Kasumi-1 (cell line): ENCODE measurements at places on chromosomes 1 and 21.

DNA sequence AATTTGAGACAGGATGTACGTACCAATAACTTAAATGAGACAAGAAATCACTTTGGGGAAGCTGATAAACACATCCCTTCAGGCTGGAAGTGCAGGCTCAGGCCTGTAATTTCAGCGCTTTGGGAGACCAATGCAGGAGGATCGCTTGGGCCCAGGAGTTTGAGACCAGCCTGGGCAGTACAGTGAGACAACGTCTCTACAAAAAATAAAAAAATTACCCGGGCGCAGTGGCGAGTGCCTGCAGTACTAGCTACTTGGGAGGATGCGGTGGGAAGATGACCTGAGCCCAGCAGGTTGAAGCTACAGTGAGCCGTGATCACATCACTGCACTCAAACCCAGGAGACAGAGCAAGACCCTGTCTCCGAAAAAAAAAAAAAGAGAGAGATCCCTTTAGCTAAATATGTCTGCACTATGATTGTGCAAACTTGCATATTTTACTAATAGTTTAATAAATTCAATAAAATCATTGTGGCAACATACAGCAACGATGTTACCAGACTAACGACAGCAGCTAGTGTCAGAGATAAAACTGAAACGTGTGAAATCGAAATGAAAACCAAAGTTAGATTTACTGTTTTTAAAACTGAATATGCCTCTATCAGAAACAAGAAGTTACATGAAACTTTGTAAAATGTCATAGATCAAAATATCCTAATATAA lies 54.7 kb downstream of the CD2 start:
- DNase-seq: no peak

GRCh38 chr1:247639381-247639981 lies 34.1 kb downstream of the OR2G3 start:
- DNase-seq: no peak

GRCh38 chr1:25036117-25036546 lies 106.1 kb upstream of the RUNX3 start:
- DNase-seq: no peak

GRCh38 chr1:119952496-119952895 lies 56.2 kb upstream of the ADAM30 start:
- no peak for DNase-seq

DNA sequence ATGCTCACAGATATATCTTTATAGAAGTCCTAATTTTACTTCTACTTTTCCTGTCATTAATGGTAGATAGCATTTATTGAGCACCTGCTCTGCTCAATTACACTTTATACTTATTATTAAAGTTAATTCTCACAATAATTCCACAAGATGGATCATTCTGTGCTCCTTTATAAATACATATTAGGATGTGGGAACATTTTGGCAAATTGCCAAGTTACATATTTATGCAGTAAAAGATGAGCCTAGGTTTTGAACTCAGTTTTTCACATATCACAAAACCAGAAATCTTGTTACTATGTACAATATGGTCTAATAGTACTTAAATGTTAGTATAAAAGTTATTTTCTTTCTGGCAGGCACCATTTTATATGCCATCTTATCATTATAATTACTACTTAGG lies 895.0 kb upstream of the B3GALT2 start:
- DNase-seq: no peak

DNA sequence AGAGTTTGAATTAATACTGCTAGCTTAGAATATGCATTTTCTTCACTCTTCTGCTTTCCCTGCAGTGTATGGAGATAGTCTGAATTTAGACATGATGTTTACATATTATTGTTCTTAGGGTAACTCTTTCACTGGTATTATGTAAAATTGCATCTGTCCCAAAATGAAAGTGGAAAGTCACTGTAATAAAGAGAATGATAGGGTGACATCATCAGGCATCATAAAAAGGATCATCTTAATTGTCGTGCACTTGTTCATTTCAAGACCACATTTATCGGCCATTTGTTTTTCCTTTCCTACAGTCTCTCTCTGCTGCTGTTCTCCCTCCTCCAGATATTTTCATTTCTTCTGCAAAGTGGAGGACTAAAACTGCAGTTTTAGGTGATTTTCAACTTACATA lies 61.9 kb upstream of the ZNF281 start:
- DNase-seq: no peak

DNA sequence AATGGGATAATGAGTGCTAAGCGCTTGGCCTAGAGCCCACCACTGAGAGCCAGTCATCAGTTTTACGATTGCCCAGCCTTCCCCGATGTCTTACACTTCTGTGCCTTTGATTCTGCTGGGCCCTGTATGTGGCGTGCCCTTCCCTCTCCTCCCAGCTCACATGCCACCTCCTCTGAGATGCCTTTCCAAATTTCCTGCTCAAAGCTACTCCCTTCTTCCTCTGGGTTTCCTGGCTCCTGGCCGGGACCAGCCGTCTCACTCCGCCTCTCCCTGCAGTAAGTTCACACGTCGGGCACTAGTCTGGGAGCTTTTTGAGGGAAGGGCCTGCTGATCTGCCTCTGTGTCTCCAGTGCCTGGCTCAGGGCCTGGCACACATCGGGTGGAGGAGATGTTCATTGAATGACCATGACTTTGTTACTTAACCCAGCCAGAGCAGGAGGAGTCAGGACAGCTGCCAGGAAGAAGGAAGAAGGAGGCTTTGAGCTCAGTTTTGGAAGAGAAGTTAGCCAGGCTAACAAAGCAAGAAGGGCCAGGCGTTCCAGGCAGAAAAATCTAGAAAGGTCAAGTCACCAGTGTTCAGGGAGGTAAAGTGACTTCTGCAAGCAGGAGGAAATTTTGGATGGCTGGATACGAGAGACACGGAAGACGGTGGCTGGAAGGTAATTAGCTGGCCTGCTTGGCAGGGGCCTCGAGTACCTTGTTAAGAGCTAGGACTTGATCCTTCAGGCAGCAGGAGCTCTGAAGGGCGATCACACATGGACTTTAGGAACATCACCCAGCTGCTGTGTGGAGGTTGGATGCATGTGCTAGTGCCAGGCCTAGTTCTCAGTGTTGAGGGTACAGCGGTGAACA lies 63.6 kb downstream of the EPHB2 start:
- DNase-seq: no peak

- DNase-seq: no peak
Measured at GRCh38 chr1:184416946-184417345, 30.1 kb downstream of the C1orf21 start.

- no peak for DNase-seq
Measured at GRCh38 chr21:42393443-42393950, 2.4 kb downstream of the TMPRSS3 start.

DNA sequence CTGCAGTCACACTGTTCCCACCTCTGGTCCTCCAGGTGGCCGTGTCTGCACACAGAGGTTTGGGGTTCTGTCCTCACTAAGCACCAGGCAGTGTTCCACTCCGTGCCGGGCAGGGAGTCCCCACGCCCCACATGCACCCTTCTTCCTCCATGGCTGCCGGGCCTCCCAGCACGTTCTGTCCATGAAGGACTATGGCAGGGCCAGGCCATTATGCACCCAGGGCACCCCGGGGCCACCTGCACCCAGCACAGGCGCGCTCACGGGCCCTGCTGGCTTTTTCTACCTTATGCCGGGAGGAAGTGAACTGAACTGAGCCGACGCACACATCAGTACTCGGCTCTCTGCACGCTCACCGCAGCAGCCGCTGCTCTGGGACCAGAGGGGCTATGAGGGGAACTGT lies 10.3 kb downstream of the PANK4 start:
- DNase-seq: no peak

GRCh38 chr1:16986962-16987361 lies 6.5 kb upstream of the MFAP2 start:
- DNase-seq: no peak

DNA sequence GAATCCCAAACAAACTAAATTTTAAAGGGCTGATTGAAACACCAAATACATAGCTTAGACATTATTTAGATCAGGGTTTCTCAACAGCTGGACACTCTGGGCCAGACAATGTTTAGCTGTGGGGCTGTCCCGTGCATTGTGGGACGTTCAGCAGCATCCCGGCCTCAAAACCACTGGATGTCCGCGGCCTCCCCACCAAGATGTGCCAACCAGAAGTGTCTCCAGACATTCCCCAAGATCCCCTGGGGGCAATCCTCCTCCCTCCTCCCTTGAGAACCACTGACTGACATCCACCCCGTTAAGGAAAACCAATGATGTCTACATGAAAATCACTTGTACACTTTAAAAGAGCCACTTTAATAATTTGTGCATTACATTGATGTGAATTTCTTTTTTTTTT lies 38.4 kb downstream of the CLSTN1 start:
- no peak for DNase-seq

GRCh38 chr1:197557302-197557701 lies 218.0 kb downstream of the DENND1B start:
- no peak for DNase-seq

DNA sequence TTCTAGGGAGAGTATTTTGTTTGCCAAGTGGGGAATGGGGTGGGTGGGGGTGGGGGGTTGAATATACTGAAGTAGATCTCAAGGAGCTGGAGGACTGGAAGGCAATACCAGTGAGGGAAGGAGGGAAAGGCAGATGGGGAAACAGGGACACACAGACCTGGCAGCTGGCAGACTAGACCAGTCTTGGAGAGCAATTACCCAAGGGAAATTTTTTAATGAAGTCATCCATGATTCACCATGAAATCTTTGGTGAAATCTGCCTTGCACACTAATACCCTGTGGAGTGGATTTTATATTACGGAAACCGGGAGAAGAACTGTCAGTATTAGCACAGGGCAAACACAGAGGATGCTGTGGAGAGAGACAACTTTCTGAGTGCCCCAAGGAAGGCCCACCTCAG lies 29.7 kb upstream of the MARK1 start:
- no peak for DNase-seq

DNA sequence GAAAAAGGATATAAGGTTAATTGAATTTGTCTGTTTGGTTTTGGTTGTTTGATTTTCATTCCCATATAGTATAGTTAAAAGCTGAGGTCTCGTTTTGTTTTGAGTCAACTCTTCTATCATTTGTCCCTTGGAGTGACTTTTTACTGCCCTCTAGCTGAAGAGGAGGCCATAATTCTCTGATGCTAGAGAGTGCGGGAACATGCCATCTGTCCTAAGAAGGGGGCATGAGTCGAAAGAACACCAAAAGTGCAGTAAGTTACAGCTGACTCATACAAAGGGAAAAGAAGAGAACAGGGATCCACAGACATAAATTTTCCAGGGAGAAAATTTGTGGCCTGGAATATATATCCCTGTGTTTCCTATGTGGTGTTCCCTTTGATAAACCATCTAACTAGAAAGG lies 4.1 kb downstream of the KRTAP21-3 start:
- DNase-seq: no peak

DNA sequence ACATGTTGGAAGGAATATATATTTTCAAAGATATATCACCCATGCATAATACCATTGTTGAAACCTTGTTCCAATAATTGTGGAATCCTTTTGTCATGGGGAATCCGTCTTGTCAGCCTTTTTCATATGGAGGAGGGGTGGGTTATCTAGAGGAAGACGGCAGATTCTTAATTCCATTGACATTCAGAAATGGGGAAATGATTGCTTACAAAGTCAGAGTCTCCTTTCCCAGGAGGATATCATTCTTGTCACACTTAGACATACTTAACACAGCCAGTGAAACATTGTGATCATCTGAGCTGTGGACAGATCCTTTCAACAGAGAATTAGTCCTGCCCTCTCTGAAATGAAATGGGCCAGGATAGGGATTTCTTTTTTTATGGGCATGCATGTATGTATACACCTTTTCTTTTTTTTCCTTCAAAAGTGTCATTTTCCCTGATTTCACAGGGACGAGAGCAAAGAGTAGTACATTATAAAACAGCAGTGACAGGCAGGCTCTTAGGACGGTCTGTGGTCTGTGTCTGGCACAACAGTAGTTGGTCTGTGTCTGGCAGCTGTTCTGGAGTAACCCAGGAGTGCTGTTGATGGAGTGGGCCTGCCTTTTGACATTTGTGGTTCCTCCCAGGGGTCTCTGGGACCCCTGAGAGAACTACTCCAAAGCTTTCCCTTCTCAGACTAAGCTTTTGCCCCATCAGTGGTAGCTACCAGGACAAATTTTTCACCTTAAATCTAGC lies 50.1 kb downstream of the VPS13D start:
- DNase-seq: no peak

GRCh38 chr1:226302731-226303130 lies 6.2 kb downstream of the LIN9 start:
- no peak for DNase-seq

DNA sequence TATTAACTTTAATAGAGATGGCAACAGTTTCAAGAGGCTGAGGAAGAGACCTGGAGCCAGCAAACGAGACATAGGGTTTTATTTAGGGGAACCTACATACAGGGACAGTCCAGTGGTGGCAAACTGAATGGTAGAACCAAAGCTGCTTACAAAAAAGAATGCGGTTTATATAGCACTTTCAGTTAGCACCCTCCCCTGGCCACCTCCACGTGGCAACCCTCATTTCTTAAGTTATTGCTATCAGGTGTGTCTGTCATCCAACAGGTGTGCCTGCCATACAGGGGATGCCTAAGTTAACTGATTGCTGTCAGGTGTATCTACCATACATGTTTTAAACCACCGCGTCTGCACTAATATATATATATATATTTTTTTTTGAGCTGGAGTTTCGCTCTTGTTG lies 129.2 kb upstream of the DUSP10 start:
- DNase-seq: no peak

DNA sequence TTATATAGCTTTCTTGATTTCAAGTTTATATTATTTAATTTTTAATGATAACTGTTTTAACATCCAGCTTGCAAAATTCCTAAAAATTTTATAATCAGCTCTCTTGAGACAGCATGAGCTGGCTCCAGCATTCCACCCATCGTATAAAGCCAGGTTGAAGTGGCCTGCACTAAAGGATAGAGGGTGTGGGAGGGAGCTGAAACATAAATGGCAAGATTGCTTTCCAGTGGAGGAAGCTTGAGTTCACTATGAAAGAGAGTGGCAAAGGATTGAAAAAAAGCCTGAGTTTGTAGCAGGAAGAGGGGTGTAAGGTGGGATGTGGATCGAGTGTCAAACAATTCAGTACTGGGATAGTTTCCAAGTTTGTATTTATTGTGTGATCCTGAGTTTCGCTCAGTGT lies 48.5 kb upstream of the ZNF644 start:
- DNase-seq: no peak

DNA sequence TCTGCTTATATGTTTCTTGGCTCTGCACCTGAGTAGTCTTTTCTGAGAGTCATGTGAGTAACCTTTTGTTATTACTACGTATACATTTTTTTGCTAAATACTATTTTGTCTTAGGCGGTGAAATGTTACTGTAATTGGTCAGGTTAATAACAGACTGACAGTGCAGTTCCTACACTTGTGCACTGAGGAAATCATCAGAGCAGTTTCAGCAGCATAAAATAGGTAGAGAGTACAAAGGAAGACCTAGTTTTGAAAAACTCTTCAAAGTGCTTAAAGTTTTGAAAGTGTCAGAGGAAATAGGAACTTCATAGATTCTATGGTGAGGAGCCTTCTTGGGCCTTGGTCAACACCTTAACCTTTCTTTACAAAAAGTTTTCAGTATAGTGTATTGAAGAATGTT lies 11.1 kb downstream of the ATF6 start:
- no peak for DNase-seq

DNA sequence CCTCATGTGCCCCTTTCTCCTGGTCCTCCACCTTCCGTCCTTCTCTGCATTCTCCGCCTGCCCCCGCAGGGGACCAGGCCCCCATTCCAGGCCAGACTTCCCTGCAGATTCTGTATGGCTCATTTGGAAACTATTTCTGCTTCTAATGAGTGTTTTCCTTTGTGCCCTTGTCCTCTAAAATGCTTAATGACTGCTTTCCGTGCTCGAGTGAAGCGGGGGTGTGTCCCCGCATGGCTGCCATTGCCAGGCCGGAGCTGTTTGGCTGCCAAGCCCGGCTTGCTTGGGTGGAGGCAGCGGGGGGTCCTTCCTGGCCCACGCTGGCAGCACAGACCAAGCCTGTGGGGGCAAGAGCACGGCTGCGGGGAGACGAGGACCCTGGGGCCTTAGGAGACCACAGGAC lies 299.3 kb upstream of the VAMP3 start:
- no peak for DNase-seq
